ENCODE measurements at places on chromosomes 2 and 18. TPM values are rescaled to one million over a fixed set of nuclear protein-coding genes. Genes with fewer than 3 reads are reported as not detected.
A peak's percentile ranks its signal among the peaks of the same experiment; 100 is the strongest.

The DNAJC5G gene
- polyA plus RNA-seq = 0.14 TPM

DNA sequence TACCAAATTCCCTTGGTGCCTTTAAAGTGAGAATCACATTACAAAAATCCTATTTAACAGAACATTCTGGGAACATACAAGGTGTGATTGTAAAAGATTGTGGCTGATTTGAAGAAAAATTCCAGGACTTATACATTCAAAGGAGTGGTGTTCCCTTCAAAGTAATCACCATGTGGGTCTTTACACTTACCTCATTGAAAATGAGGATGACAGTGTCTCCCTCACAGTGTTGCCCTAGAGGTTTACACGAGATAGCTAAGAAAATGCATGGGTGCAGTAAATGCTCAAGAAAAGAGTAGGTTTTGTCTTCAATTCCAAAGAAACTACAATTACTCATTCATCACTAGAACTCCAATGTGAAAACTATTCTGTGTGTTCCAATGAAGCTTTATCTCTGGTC is 331.5 kb downstream of the SLC4A3 start:
- no peak for DNase-seq

GRCh38 chr18:6960124-6960523 is 157.5 kb downstream of the LAMA1 start:
- DNase-seq = no peak

The PLCL1 gene
- 16.1 TPM for polyA plus RNA-seq

The CD207 gene
- 0.21 TPM for polyA plus RNA-seq

The FIGLA gene
- polyA plus RNA-seq = not detected

DNA sequence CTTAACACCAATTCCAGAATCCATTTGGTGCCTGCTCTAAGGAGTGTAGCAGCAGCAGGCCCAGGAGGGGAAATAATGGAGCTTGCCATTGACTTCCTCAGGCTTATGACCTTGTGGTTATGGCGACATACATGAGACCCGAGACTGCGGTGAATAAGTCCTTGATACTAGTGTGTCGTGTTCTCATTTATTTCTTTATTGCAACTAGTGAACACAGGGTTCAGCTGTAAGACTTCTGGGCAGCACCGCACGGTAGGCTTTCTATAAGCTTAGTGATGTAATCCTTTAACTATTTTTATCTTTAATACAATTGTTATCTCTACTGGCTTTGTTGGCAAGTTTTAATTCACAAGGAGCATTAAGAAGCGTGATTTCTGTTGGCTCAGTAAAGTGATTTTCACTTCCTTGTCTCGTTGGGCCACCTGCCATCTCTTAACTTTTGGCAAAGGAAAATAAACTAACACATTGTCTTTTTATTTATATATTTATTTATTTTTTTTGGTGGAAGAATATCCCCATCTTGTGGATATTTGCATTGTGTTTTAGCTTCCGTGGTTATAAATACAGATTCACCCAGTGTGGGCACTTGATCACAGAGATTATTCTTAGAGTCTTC is 139.8 kb downstream of the LTBP1 start:
- peak; percentile 51 for DNase-seq

DNA sequence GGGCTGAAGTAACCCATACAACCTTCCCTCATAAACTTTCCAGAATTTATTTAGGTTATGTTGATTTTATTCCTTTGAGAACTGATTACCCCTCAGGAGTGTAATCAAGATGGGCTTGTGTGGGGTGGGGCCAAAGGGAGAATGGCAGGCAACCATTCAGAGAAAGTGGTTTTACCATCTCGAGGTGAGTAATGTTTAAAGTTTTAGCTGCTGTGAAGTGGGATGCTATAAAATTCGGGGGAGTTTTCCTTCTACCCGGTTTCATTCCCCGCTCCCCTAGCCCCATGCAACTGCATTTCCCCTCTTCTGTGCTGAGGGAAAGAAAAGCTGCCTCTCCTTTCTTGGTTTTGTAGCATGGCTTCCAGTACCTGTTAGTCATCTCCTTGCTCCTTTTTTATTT is 34.7 kb downstream of the MAP4K4 start:
- DNase-seq = no peak

The ASB18 gene
- polyA plus RNA-seq = 8.8 TPM

DNA sequence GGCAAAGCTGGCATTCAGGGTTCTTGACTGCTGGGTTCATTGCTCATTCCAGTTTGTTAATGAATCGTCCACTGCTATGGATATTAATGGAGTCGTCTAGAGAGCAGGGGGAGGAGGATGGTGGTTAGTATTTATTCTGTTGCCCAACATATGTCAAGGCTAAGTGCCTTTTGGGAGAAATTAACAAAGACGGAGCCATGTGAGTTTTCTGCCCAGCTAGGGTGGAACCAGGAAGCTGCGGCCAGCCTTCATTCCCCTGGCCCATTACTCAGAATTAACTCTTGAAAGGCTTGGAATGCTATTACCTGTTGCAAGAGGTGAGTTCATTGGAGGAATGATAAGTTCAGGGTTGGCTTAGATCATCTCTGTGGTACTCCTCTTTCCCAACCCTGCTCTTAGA is 19.3 kb downstream of the IGFBP2 start:
- DNase-seq = no peak

The MPHOSPH10 gene
- polyA plus RNA-seq = 28.3 TPM

DNA sequence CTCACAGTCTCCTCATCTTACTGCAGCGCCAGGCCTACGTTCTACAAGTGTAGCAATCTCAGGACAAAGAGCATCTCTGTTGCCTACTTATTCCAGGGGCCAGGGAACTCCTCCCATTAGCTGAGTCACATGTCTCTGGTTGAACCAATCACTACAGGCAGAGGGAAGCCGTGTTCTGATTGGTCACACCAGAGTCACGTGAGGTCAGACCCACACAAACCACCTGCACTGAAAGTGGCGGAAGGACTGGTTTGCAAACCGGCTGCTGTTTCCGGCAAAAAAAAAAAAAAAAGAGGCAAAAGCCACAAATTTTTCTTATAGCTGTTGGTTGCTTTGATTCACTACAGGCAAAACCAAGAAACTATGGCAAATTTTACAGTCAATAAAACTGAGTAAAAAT is 21.9 kb upstream of the USP14 start:
- DNase-seq = no peak

- no peak for DNase-seq
Observed at GRCh38 chr2:192559587-192559986, 364.9 kb upstream of the TMEFF2 start.

DNA sequence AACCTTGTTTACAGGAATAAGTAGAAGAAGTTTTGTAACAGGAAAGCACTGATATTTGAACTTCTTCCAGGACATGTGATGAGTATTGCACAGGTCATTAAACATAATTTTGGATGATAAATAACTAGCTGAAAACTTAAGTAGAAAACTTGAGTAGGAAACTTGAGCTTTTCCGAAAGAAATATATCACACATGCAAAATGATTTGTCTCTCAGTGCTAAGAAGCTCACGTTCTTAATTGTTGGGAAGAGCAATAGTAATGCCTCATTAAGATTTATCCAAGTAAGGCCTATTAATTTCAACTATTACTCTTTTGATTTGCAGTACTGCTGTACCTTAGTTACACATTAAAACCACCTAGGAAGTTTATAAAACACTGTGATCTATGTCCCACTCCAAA is 1921.9 kb upstream of the LRRTM1 start:
- DNase-seq = no peak

The NEDD4L gene
- polyA plus RNA-seq = 49.5 TPM

DNA sequence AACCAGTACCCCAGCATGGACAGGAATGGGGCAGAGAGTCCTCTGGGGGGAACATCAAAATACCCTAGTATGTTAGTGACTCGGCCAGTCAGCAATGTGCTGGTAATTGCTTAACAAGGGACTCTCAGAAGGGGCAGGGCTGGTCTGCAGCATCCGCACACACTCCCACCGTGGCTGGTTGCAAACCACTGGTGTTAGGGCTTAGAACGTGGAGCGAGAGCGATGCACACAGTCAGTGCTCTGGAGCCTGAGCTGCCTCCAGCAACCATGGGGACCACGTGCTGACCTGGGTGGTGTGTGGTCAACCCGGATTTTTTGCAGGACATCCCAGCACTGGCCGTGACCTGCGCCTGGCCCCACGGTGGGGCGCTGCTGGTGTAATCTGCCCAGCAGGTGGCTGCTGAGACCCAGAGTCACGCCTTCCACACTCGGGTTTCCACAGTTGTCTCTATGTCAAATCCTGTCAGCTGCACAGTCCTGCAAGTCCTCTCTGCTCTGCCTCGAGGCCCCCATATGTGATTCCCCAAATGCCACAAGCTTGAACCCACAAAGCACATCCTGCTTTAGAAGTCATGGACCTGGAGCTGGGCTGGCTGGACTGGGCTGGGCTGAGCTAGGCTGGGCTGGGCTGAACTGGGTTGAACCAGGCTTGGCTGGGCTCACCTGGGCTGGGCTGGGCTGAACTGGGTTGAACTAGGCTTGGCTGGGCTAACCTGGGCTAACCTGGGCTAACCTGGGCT is 50.6 kb upstream of the GPC1 start:
- no peak for DNase-seq

DNA sequence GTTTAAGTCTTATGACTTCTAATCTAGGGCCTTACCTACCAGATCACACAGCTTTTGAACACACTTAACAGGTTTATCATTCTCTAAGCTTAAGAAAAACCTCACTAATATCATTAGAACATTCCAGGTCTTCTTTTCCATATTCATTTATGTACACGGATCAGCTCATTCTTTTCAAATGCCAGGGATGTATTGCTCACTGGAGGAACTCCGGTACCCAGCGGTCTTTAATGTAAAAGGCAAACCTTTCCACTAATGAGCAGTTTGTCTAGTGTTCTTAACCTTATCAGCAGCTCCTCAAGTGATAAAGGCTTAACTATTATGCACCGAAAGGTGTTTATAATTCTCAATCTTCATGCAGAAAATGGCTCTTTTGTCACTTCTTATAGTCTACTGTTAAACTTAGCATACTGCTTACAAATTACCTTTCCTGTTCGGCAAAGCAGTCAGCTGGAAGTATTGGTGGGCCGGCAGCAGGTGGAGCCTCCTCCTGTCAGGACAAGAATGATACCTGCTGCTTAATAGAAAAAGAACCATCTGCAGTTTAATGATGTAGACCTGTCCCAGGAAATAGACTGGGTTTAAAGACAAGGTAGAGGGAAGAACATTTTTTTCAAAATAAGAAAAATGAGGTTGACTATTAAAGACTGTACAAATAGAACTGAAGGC is 142.7 kb downstream of the FIGN start:
- no peak for DNase-seq

The OBSL1 gene
- polyA plus RNA-seq = 140 TPM

- no peak for DNase-seq
Observed at GRCh38 chr2:231568785-231569435, 23.8 kb upstream of the TEX44 start.

GRCh38 chr2:71880287-71880686 is 267.4 kb downstream of the CYP26B1 start:
- no peak for DNase-seq

- no peak for DNase-seq
Observed at GRCh38 chr2:43539436-43539835, 56.4 kb downstream of the THADA start.

DNA sequence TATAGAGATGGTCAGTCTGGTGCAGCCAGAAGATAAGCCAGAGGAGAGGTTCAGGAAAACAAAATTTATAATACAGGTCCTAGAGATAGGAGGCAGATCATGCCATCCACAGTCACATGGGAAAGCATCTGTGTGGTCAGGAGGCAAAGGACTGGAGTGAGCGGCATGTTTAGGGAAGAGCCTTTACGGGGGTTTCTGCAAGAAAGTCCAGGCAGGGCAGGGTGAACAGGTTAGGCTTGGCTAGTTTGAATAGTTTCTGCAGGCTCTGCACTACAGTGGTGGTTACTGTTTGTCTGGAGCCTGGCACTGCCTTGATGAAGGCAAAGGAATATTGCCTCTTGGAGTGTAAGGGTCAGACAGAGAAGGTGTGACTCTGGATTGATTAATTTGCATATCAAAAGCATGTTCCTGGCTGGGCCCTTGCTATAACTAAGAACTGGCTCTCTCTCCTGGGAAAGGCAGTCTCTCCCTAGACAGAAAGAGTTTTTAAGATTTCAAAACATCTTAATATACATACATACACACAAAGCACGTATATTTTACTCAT is 1034.7 kb upstream of the CHAC2 start:
- no peak for DNase-seq

The REG3A gene
- polyA plus RNA-seq = not detected

DNA sequence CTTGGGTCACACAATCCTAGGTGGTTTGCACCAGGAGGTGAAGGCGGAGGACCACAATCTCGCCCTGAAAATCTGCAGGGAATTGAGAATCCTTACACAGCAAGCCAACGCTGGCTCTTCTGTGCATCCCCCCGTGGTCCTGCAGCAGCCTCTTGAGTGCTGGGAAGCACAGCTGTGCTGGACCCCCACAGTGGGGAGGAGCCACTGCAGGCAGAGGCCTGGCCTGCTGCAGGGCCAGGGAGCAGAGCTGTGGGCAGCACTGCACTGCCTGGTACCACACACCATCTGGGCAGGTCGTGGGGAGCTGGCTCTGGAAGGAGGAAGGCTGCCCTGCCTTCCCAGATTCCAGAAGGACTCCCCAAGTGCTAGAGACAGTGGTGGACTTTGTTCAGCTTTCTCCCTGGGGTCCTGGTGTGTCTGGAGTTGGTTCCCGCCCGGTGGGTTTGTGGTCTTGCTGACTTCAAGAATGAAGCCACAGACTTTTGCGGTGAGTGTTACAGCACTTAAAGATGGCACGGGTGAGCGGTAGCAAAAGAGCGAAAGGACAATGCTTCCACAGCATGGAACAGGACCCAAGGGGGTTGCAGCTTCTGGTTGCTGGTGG is 106.3 kb downstream of the FAM168B start:
- no peak for DNase-seq

DNA sequence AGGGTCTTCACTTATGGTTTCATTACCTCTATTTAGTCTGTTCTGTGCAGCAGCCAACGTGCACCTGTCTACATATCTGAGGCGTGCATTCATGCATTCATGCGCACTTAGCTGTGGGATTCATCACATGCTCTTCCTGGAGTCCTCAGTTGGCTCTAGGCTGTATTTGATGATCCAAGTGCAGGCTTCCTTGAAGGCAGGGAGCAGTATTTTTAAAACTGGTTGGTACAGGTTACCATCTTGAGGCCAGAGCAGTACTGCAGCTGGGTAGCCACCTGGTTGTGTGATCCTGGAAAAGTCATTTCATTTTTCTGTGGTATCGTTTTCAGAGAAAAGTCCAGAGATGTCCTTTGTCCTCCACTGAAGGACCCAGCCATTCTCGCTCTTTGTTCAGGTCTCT is 109.8 kb downstream of the EN1 start:
- no peak for DNase-seq

DNA sequence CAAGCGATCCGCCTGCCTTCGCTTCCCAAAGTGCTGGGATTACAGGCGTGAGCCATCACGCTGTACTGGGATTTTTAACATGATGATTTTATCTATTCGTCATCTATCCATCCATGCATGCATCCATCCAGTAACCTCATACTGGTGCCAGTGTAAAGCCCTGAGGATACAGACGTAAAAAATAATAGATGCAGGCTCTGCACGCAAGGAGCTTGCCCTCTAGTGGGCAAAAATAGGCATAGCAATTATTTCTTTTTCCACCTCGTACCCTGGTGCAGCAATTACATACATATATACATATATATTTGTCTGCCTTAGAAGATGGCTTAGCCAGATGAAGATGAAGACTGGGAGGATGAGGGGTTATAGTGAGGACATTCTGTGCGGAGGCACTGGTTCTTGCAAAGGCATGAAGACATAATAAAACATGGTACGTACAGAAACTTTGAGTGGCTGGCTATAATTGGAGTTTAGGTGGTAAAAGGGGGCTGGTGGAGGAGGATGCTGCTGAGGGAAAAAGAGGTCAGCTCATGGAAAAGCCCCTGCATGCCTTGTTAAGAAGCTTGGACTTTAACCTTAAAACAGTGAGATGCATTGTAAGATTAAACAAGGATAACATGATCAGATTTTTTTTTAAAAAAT is 19.6 kb upstream of the RPIA start:
- peak; percentile 39 for DNase-seq

The C2orf78 gene
- not detected for polyA plus RNA-seq

GRCh38 chr2:163351143-163351542 is 384.7 kb downstream of the FIGN start:
- no peak for DNase-seq

The DOK6 gene
- 4.7 TPM for polyA plus RNA-seq
